ENCODE measurements at places on chromosomes 11 and 22.

GRCh38 chr11:32918427-32918826 is 25.8 kb downstream of the QSER1 start:
- DNase-seq = no peak

DNA sequence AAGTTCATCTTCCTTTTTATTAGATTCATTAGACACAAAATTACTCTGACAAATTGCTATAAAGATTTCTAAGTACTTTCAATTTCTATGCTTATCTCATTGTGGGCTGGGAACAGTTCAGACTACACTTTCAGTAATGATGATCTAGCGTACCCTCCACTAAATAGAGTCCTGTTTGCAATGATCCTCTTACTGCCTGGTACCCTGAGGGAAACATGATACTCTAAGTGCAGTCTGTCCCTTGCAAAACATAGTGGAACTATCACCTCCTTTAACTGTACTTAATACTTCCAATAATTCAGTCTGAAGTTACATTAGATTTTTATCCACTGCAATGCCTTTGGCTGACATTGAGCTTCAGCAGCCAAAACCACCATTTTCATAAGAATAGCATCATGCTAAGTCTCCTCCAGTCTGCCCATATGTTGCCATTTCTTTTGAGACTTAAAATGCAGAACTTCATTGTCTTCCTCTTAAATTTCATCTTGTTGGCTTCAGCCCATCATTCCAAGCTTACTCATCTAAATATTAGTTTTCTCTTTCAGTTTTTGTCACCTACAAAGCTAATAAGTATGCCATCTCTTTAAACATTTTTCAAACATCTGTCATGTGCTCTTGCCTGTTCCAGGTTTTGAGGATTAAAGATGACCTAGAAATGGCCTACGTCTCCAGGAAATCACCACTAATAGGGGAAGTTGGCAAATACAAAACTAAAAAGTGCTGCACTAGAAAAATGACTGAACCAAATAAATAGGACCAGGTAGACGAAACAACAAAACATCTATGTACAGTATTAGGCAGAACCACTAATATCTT is 55.5 kb downstream of the PAK1 start:
- DNase-seq = no peak

DNA sequence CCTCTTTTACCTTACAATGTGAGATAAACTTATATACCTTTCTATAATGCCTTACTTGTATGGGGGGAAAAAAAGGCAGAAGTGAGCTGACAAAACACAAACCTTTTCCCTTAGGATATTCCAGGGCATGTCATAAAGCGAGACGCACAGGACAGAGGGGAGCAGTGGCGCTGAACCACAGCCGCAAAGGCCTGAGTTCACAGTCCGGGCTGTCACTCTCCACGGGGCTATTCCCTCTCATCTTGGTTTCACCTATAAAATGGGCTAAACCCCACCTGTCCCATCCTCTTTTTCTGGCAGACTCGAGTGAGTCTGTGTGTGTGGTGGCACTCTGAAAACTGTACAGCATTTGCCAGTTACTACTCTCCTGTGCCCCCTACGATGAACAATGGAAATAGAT is 14.4 kb upstream of the FXYD2 start:
- DNase-seq = peak; percentile 48

GRCh38 chr11:9146477-9146876 is 55.1 kb upstream of the SCUBE2 start:
- no peak for DNase-seq

DNA sequence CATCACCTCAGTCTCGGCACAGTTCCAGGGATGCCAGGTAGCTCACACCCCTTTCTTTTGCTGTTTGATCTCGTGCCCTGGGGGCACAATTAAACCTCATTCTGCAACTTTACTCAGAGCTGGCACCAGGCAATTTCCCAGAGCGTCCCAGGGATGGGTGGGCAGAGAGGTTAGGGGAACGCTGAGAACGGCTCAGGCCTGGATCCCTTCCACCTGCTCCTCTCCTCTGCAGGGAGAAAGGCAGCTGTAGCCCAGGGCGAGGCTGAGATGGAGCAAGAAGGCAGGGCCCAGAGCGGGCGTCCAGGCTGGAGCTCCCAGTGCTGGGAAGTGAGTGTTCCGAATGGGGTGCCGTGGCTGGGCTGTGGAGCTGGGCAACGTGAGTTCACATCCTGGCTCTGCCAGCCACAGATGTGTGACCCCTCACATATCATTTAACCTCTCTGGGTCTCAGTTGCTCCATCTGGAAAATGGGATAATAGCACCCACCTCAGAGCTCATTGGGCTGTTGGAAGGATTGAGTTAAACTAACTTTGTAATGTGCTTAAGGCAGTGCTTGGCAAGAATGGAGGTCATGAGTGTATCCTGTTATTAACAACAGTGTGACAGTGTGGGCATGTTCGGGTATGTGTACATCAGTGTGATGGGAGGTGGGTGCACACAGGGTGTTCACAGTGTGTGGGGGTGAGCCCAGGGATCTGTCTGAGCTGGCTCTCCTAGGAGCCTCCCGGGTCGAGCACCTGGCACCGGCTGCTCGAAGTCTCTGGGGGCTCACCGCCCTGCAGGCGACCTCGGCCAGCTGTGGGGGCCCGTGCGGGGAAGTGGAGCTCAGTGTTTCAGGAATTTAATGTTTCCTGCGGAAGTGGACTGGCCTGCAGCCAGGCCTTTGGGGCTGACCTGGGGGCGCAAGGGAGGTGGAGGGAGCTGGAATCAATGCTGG is 15.5 kb downstream of the OTUB1 start:
- no peak for DNase-seq

DNA sequence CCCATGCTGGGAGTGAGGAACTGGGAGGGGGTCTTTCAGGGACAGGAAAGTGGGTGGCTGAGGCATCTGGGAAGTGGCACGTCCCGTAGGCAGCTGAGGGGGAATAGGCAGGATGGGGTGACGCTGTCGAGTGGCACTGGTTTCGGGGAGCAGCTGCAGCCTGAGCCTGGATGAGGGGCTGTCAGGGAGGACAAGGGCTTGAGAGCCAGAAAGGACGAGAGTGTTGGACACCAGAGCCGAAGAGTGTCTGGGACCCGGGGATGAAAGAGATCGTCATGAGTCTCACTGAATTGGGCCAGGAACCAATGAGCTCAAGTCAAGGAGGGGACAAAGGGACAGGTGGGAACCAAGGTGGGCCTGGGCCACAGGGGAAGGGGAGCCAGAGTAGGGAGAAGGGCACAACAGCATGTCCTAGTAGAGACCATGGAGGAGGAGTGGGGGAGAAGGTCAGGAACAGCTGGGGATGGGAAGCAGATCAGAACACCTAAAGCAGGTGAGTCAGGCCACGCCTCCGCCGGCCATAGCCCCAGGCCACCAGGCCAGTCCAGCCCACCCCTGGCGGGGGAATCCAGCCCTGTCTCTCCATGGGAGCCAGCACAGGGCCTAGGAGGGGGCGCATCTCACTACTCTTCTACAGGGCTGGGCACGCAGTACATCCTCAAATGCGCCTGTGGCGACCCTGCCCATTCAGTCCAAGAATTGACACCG is 4.2 kb downstream of the RAB3IL1 start:
- no peak for DNase-seq

- DNase-seq = peak; percentile 30
These were observed 8.9 kb downstream of the ABTB2 start for GRCh38 chr11:34348919-34349318.

DNA sequence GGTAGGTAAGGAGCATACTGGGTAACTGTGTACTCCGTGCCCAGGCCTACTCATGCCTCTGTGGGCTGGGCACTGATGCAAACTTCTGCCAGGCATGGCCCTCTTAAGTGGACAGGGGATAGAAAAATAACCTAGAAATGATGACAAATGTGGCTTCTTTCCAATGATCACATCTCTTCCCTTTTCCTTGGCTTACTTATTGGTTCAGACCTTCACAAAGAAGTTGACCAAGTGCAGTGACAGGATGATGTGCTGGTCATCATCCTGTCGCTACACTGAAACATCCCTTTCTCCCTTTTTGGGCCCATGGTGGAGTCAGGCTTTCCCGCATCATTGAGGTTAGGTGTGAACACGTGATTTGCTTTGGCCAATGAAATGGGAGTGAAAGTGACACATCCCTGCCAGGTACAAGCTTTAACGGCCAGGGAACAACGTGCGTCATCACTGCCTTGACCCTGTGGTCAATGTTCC is 31.8 kb upstream of the APOBEC3A start:
- no peak for DNase-seq

GRCh38 chr22:21714059-21714770 is 21.4 kb downstream of the YPEL1 start:
- no peak for DNase-seq

- no peak for DNase-seq
These were observed 3.1 kb downstream of the VEGFB start for GRCh38 chr11:64237484-64237951.

DNA sequence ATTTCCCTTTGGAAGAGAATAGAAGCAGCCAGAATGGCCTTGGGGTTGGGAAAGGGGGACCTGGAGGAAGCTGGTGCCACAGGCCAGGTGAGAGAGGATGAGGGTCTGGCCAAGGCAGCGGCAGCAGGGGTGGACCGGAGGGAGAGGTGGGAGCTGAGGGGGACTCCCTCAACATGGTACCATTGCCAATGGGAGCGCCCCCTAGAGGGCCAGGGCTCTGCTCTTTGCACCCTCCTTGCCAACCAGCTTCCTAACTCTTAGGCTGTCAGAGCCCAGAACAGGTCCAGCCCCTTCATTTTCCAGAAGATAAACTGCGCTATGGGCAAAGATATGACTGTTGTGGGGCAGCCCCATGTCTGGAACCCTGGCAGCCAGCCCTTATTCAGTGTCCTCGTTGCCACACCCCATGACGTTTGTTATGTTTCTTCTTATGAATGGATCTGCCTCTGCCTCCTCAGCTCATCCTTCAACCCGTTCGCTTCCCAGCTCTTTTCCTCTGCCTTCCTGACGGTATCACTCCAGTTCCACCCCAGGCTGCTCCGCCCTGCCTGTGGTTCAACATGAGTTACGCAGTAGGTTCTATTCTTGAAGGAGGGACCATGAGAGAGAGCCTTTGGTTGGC is 185.2 kb downstream of the GRIK4 start:
- no peak for DNase-seq

DNA sequence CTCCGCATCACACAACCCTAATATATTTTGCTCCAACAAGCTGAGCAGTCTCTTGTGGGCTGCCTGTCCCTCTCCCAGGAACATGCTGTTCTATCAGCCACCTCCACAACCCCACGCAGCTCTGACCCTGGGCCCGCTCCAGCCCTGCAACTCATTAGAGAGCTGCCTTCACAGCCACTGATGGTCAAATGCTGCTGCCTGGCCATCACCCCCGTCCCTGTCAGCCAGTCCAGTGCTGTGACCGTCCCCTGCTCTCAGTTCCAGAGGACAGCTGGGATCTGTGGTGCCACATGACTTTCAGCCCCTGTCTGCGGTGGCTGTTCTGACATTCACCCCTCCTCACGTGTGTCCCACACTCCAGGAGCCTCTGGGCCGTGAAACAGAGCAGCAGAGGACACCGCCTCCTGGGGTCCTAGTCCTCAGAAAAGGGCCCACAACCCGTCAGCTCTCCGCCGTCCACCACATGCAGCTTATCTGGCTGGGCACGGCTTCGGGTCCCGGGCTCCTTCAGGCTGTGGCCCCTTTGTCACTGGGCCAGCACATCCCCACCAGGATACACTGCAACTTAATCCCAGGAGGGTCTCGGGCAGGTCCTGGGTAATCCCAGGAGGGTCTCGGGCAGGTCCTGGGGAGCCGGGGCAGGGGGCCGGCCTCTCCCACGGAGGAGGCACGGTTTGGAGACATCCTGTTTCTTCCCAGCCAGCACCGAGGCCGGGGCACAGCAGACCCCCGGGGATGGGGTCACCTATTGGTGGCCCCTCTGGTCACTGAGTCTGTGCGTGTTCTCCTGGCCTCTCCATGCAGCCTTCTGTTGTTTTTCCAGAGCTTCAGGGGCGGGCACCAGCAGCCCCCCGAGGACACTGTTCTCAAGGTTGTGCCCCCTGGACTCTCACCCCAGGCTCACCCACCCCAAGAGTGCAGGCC is 15.1 kb downstream of the CRELD2 start:
- no peak for DNase-seq

All from activated CD8-positive, alpha-beta memory T cell treated with anti-CD3 and anti-CD28 coated beads for 24 hours (primary cell).